Right ventricle myocardium inferior (tissue), 1 donor: ENCODE measurements at places on chromosomes 4 and X. TPM values are rescaled to one million over a fixed set of nuclear protein-coding genes. Genes with fewer than 3 reads are reported as not detected.

The AKAP14 gene
- not detected for total RNA-seq

The PAGE5 gene
- total RNA-seq, result not detected

The LEF1 gene
- 0.32 TPM for total RNA-seq

The EVC2 gene
- 1.2 TPM for total RNA-seq

The S100G gene
- total RNA-seq, result not detected

The PAGE2 gene
- total RNA-seq, result not detected

The PPP2R2C gene
- 12.3 TPM for total RNA-seq

The AMBN gene
- total RNA-seq, result not detected

The FAM193A gene
- 14.9 TPM for total RNA-seq

The H2BW2 gene
- not detected for total RNA-seq

The NPY1R gene
- total RNA-seq, result 0.46 TPM

The RBM47 gene
- 4.7 TPM for total RNA-seq

The NPY2R gene
- total RNA-seq, result not detected

The KLHL4 gene
- total RNA-seq, result 0.89 TPM

The SATL1 gene
- not detected for total RNA-seq

The CSAG3 gene
- not detected for total RNA-seq
